ENCODE measurements at places on chromosomes 5 and 9.

DNA sequence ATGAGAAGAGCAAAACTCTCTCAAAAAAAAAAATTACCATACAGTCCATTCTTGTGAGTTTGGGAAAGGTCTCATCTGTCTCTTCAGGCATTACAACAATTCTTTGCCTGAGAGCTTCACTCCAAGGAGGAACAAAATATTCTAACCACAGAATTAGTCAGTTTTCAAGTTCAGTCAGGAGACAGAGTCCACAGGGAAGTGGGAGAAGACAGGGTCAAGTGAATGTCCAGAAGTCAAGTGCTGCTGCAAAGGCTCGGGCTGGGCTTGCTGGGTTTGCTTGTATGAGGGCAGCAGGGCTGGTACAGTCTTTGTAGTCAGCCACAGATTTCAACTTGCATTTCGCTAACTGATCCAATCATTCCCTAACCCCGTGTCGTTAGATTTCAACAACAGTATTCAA is 17.6 kb upstream of the HEXB start:
- no peak for DNase-seq

- no peak for DNase-seq
Observed at GRCh38 chr5:106880656-106881055, 790.1 kb downstream of the EFNA5 start.

DNA sequence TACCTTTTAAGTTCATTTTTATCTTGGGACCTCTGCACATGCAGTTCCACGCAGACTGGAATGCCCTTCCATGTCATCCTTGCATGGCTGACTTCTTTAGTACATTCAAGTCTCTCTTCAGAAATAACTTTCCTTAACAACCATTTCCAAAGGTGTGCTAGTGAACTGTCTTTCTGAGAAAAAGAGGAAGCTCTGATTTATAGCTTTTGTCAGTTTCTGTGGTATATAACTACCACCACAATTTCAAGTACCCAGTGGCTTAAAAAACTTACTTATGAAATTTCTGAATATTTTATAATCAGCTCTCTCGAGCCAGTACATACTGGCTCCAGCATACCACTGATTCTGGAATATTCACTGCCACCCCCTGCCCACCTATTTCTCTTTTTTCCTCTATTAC is 1613.8 kb downstream of the MAT2B start:
- DNase-seq = no peak

- DNase-seq = no peak
Observed at GRCh38 chr5:171562822-171563221, 143.4 kb downstream of the FGF18 start.

- no peak for DNase-seq
Observed at GRCh38 chr5:178123094-178123965, 7.5 kb upstream of the RMND5B start.

- no peak for DNase-seq
Observed at GRCh38 chr5:145887976-145888574, 15.3 kb upstream of the GRXCR2 start.

Measured in activated CD8-positive, alpha-beta T cell treated with anti-CD3 and anti-CD28 coated beads, Interleukin-2, amount 10 ng/mL, durations not matched to agents 7 days and 5 days (primary cell).